ENCODE measurements at places on chromosomes 5 and 9. TPM values are rescaled to one million over a fixed set of nuclear protein-coding genes. Genes with fewer than 3 reads are reported as not detected.

Gene PCDHGA9
- total RNA-seq = 10.9 TPM

Gene KCNMB1
- 0.30 TPM for total RNA-seq

Gene IFNA2
- total RNA-seq = not detected

Gene DAB2IP
- 16.6 TPM for total RNA-seq

DNA sequence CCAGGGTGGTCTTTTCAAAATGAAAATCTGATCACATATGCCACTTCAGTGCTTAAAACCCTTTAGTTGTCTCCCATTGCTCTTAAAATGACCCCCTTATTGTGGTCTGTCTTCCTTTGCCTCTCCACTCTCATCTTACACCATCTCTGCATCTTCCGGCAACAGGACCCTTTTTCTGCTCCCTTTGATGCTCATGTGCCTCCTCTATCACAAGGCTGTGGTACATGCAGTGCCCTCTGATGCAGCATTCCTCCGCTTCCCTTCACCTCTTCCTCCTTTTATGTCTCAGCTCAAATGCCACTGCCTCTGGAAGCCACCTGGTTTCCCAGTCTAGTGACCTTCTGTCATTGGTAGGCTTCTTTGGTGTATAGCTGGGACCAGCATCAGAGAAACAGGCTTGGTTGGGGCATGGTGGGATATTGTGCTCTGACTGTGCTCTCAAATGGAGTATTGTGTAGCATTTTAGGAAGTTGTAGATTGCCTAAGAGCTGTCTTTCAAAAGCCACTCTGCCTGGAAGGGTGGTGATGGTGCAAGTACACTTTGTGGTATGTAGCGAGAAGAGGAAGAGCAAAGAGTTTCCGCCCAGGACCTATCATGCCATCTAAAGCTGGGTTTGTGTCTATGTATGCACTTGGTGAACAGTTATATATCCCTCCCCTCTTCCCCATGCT, 28.1 kb downstream of the ARHGAP26 start:
- DNase-seq = no peak

GRCh38 chr5:153584126-153584959, 93.9 kb downstream of the GRIA1 start:
- no peak for DNase-seq

DNA sequence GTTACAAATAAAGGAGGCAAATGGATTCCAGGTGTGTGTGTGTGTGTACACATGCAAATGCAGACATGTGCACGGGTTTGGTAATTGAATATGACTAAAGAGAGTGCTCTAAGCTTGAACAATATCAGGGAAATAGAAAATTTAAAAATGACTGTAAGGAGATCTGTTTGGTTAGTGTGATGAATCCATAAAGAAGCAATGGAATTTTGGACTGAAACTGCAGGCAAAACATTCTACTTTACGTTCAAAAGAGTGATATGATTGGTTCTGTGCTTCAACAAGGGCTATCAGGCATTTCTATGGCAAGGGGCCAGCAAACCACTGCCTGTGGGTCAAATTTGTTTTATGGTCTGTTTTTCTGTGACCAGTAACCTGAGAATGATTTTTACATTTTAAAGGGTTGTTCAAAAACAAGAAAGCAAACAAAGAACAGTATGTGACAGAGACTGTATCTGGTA, 332.8 kb upstream of the KLF9 start:
- no peak for DNase-seq

- DNase-seq = no peak
These were observed 67.8 kb upstream of the HSPB3 start for GRCh38 chr5:54387659-54388232.

- DNase-seq = no peak
These were observed 107.8 kb downstream of the KCNIP1 start for GRCh38 chr5:170611449-170612090.

DNA sequence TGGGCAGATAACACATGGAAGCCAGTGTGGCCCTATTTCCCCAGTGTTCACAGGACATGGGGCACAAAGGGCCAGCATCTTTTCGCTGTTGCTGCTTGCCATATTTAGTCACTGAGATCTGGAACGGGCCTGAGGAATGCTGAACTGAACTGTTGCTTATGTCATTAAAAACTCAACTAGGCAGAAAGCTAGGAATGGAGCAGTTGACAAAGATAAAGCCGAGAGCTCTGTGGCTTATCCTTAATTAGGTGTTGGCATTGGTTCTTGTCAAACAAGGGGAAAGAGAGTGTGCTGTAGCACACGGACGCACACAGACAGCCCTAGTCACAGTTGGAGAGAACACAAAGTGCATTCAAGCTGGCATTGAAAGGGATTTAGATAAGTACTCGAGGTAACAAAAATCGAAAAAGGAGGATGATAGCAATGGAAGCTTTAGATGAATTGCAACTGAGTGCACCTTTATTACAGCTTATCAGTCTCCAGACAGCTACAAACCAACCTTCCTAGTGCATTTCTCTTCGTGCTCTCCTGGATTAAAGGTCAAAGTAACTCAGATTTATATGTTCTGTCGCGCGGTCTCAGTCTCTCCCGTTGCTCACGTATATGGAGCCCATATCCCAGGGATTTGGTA, 450.2 kb upstream of the ZNF608 start:
- DNase-seq = no peak
